Hematopoietic multipotent progenitor cell (in vitro differentiated cells): ENCODE measurements at places on chromosomes 6 and 20. TPM values are rescaled to one million over a fixed set of nuclear protein-coding genes. Genes with fewer than 3 reads are reported as not detected.
A peak's percentile ranks its signal among the peaks of the same experiment; 100 is the strongest.

DNA sequence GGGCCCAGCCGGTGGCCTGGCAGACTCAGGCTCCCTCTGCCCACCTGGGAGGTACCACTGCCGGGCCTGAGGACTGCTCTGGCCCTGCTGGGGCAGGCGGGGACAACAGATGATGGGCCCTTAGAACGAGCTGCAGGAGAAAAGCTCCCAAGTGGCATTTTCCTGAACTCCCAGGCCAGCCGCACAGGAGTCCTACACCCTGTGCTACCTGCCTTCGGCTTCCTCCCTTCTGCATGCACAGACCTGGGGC is 41.3 kb downstream of the DSTN start:
- no peak for DNase-seq

GRCh38 chr6:105380634-105381033 is 22.2 kb downstream of the PREP start:
- DNase-seq, result no peak

CAGE1 gene
- total RNA-seq, result 1.1 TPM

- peak; percentile 24 for DNase-seq
Measured at GRCh38 chr6:15429141-15430110, 183.6 kb downstream of the JARID2 start.

- no peak for DNase-seq
Measured at GRCh38 chr20:26163890-26164289, 467.2 kb upstream of the ZNF337 start.

PCSK2 gene
- under 0.01 TPM for total RNA-seq

DNA sequence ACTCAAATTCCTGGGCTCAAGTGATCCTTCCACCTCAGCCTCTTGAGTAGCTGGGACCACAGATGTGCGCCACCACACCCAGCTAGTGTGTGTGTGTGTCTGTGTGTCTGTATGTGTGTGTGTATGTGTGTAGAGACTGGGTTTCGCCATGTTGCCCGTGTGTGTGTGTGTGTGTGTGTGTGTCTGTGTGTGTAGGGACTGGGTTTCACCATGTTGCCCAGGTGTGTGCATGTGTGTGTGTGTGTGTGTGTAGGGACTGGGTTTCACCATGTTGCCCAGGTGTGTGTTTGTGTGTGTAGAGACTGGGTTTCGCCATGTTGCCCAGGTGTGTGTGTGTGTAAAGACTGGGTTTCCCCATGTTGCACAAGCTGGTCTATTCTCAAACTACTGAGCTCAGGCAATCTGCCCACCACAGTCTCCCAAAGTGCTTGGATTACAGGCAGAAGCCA is 28.3 kb downstream of the CDK5RAP1 start:
- DNase-seq, result no peak

CYP24A1 gene
- total RNA-seq, result 0.27 TPM
